ENCODE measurements at places on chromosomes 2 and 18.

DNA sequence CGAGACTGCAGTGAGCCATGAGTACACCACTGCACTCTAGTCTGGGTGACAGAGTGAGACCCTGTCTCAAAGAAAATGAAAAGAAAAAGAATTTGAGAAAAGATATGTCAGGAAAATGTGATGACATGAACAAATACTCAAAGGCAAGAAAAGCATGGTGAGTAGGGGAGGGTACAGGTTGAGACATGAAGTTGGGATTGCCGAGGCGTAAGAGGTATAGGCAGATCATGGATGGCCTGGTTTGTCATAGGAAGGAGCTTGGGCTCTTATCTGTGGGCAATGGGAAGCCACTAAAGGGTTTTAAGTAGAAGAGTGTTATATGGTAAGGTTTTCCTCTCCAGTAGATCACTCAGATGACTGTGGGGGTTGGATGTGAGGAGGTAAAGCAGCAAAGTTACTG lies 32.3 kb downstream of the SPAST start:
- DNase-seq = no peak

DNA sequence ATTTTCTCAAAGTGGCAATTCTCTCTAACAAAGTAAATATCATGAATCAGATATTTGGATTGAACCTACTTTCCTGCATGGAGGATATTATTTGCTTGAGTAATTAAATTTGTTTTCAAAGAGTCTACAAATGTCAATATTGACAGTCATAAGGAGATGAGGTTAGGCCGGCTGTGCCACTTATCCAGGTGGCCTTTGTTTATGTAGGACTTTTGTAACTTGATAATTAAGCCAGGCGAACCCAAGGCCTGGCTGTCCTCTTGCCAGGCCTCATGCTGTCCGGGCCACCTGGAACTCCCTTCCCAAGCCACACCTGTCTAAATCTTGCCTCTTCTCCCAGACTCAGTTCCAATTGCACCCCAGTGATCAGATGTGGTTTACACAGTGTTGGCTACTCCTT lies 255.2 kb downstream of the ACKR3 start:
- DNase-seq = no peak

DNA sequence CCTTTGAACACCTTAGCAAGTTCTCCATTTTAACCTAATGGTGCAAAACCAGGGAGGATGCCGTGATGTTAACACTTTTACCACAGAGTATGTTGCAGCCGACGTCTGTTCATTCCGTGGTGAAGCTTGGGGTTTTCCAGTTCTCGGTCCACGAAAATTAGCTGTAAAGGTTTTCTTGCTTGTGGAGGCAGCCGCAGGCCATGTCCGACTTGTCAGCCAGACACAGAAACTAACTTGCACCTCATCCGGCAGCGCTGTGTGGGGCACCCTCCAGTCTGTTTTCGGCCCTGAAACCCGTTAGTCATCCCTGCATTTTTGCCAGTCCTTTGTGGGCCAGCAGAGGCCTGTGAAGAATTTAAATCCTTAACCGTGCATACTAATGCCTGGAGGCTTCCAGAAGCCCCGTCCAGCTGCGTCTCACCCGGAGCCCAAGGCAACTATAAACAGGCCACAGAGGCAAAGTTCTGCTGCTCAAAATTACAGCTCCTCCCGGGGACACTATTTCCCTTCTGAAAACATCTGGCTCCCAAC lies 70.6 kb downstream of the SH3YL1 start:
- DNase-seq = no peak

DNA sequence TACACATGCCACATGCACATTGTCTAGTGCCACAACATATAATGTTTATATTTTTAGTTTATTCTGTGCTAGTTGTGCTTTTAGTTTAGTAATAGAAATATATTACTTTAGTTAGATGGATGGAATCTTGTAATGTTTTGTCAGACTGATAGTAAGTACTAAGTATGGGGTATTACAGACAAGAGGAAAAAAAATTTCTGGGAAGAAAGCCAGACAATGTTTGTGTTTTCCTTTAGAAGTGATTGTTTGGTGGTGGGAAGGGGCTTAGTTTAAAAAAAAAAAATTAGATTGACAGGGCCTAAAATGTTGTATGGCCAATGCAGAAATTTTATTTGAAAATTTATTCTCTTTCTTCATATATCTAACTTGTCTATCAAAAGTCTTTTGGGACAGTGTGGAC lies 37.8 kb downstream of the ACVR2A start:
- DNase-seq = no peak

- no peak for DNase-seq
Measured at GRCh38 chr2:27000995-27001394, 30.6 kb downstream of the MAPRE3 start.

Measured in vagina (tissue), 2 donors.